ENCODE measurements at places on chromosomes 12 and 14. TPM values are rescaled to one million over a fixed set of nuclear protein-coding genes. Genes with fewer than 3 reads are reported as not detected.

The SLC39A5 gene
- 0.53 TPM for polyA plus RNA-seq

DNA sequence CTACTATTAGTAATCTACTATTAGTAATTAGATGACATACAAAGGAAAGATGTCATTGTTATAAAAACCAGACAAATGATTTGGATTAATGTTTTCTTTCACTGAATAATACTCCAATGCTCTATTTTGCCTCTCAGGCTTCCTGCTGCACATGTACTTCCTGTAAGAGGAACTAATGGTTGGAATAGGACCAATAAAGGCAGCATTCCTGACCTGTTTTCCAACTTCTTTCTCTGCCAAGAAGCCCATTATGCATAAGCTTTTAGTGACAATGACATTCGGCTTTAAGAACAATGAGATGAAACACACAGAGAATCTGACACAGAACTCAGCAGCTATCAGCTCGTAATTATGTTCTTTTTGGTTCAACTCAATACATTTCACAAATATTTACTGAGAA is 5.2 kb upstream of the C12orf56 start:
- peak; percentile 40 for DNase-seq

GRCh38 chr14:61525293-61526011 is 169.9 kb upstream of the HIF1A start:
- DNase-seq = peak; percentile 74

DNA sequence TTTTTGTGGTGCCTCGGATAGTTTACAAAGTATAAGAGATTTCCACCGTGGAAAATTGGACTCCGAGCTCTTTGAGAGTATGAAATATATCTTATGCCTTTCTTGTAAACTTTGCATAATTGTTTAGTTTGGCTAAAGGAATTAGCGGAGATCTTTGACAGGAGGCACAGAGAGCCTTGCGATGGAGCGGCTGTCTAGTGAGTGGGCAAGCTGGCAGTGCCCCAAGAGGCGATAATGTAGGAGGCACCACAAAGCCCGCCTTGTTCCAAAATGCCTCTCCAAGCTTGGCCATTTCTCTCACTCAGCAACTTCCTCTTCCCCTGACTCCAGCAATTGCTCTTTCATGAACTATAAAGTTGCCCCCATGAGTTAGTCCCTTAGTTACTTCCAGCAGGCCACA is 270.1 kb upstream of the PRICKLE1 start:
- peak; percentile 57 for DNase-seq

- no peak for DNase-seq
These were observed 10.4 kb downstream of the DTX1 start for GRCh38 chr12:113066813-113067400.

DNA sequence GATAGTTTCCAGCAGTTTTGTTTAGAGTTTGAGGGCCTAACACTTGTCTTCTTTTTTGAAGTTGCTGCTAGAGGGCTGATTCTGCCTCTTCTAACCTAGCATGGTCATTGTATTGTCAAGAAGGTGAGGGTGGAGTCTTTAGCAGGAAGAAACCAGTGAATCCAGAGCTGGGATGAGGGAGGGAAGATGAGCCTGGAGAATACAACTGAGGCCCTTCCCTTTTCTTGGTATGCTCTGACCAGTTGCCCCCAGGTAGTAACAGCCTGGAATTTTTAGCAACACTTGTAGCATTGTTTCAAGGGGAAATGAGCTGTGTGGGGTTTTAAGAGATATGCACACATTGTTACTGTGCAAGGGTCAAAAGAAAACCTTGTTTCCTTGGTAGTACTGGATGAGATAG is 9.0 kb downstream of the FLVCR2 start:
- no peak for DNase-seq

The SERPINA9 gene
- polyA plus RNA-seq = not detected

The PRB2 gene
- not detected for polyA plus RNA-seq

DNA sequence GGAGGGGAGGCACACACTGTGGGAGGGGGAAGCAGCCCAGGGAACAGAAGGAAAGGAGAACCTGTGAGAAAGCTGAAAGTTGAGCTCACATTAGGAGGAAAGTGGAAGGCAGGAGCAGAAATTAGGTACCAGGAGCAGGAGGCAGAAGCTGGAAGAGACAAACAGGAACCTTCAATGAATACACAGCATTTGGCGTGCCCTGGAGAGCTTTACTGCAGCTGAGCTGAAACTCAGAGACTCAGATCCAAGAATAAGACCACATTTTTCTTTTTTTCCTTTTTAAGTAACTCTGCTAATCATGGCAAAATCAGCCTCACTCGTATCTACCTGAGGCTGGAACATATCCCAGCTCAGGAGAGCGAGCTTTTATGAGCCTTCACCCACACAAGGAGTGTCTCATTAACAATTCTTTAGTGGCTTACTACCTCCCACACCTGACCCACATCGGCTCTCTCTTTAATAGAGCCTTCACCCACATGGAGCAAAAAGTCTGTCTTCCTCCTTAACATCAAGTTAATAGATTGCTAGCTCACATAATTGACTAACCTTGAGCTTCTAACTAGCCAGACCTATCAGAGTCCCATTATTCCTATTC is 18.2 kb upstream of the CERS5 start:
- DNase-seq = no peak

All from muscle of leg (tissue), 16 donors.